ENCODE measurements at places on chromosomes 7 and 10. TPM values are rescaled to one million over a fixed set of nuclear protein-coding genes. Genes with fewer than 3 reads are reported as not detected.

DNA sequence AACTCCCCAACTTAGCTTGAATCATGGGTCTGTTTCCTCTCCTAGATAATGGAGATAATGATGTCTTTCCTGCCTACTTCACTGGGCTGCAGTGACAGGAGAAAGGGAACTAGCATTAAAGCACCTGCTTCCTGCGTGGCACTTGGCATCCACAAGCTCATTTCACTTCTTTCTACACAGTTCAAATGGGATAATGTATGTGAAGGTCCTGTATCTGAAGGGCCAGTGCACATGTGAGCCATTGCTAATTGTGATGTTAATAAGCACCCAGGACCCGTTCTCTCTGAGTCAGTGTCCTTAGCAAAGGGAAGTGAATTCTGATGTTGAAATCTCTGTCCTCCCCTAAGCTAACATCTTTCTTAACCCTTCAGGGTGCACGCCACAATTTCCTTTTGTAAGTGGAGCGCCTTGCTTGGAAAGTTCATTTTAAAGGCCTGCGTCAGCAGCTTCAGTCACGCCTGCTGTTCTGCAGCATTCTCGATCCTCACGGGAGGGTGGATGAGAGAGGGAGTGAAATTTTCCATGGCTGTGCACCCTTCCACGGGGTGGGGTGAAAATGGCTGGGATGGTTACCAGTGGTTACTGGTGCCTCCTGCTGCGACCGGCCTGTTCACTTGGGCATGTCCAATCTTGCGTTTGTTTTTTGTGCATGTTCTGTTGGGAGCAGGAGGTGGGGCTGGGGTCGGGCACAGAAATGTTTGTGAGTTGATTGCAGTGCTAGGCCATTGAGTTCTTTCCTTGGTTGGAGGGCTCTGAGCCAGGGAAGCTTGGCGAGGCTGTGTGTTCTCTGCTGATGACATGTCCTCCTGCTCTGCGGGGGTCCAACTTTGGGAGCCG lies 59.2 kb downstream of the HK1 start:
- no peaks in the 10 kb centered on the region for H3K36me3 ChIP-seq
- peak overlapping the region; percentile 82 for H3K27ac ChIP-seq
- no peaks in the 10 kb centered on the region for H3K27me3 ChIP-seq
- peak overlapping the region; percentile 32 for H3K4me3 ChIP-seq
- DNase-seq = no peak
- H3K4me1 ChIP-seq = peaks cover 52% of the 10 kb centered on the region

The C10orf143 gene
- total RNA-seq = 2.9 TPM

- peaks cover 48% of the 10 kb centered on the region for H3K27me3 ChIP-seq
- H3K27ac ChIP-seq = no peak overlapping the region
- no peaks in the 10 kb centered on the region for H3K4me1 ChIP-seq
- no peak overlapping the region for H3K4me3 ChIP-seq
These were observed 40.5 kb downstream of the ST8SIA6 start for GRCh38 chr10:17413876-17414275.

The VWA2 gene
- not detected for total RNA-seq

DNA sequence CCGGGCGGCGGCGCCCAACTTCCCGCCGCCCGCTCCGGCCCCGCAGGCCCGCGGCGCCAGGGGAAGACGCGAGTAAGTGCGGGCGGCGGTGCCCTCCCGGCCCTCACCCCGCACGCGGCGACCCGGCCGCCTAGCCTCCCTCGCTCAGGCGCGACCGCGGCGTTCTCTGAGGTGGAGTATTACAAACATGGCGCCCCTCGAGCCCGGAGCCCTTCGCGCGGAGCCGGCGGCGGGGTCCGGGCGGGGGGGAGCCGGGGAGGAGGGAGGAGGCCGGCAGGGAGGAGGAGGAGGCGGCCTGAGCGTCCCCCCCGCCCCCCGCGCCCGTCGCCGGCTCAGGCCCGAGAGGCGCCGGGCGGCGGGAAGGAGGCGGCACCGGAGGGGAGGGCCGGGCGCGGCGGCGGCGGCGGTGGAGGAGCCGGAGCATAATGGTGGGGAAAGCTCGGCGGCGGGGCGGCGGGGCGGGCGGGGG lies at the start of gene ZMYND11:
Gene ZMYND11, plus strand, starts transcription at position 324 of the 469 bp plus-strand sequence. CDS start 44,558 bp downstream, outside the sequence.
- peak within 1 kb of the TSS; percentile 89 for H3K27ac ChIP-seq
- H3K4me3 ChIP-seq = peak within 1 kb of the TSS; percentile 83
- H3K4me1 ChIP-seq = peaks cover 44% of the 10 kb centered on the region
- DNase-seq = peak; percentile 90
- no peaks in the 10 kb centered on the region for H3K27me3 ChIP-seq

- H3K36me3 ChIP-seq = no peaks in the 10 kb centered on the region
- DNase-seq = no peak
- no peak overlapping the region for H3K4me3 ChIP-seq
- H3K4me1 ChIP-seq = no peaks in the 10 kb centered on the region
- H3K27me3 ChIP-seq = peaks cover 2% of the 10 kb centered on the region
These were observed 15.0 kb upstream of the STEAP4 start for GRCh38 chr7:88321694-88322093.

DNA sequence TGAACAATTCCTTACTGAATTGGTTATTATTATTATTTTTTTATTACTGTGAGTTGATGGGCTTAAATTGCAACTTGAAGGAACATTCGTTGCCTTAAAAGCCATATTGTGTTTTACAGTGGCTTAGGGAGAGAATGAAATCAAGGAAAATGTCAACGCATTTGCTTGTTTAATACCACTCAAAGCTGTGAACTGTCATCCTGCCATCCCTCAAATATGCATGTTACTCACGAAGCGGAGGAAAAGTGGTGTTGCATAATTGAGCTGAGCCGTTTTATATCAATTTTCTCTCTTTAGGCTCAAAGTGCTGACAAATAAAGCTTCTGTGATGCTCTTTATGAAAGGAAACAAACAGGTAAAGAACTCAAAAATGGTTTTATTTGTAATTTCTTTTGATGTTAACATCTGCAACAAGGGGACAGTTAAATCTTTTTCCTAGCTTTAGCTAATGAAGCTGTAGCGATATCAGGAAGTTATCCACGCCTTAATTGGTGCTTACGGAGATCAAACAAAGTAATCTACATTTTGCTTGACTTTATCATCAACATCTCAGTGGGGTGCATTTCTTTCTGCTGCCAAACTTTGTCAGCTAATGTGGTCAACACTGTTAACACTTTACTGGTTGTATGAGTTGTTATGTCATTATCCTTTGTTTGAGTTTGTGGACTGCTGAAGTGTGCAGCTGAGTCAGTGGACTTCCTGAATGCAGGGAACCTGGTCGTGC lies 33.1 kb downstream of the GLRX3 start:
- H3K36me3 ChIP-seq = peaks cover 33% of the 10 kb centered on the region
- no peak overlapping the region for H3K4me3 ChIP-seq
- DNase-seq = no peak
- no peaks in the 10 kb centered on the region for H3K4me1 ChIP-seq

The AGBL3 gene
- 1.2 TPM for total RNA-seq

DNA sequence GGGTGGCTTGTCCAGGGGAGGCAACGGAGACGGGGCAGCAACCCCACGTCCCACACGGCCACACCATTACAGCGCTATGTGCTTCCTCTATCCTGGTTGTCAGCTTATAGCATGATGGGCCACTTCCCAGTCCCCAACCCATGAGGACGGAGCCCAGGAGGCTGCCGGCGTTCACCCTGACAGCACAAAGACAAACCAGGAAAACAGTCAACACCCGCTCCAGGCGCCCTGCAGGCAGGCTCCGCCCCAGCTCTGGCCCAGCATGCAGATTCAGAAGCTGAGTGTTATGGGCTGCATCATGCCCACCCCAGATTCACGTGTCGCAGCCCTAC lies 14.8 kb downstream of the WDR86 start:
- DNase-seq = no peak
- peaks cover 9% of the 10 kb centered on the region for H3K4me1 ChIP-seq
- no peak overlapping the region for H3K4me3 ChIP-seq
- peaks cover 24% of the 10 kb centered on the region for H3K27me3 ChIP-seq
- no peaks in the 10 kb centered on the region for H3K36me3 ChIP-seq

The SEM1 gene
- 46.5 TPM for total RNA-seq

DNA sequence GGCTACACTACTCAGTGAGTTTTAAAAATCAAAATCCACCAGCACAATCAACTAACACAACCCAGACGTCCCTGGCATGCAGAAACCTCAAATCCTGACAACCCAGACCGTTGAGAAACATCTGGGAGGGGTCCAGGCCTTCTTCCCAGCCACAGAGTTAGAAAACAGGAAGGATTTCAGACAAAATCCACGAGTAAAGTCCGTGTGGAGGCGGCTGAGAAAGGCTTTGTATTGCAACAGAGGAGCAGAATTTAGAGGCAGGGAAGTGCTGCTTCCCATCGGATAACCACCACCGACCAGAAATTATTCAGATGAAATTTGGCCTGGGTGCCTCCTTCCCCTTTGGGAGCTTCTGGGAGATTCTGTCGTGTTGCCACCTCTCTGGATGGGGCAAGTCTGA lies 61.5 kb downstream of the TNS3 start:
- peaks cover 27% of the 10 kb centered on the region for H3K4me1 ChIP-seq
- peaks cover 35% of the 10 kb centered on the region for H3K36me3 ChIP-seq
- H3K4me3 ChIP-seq = peak overlapping the region; percentile 7
- peak overlapping the region; percentile 86 for H3K27ac ChIP-seq
- H3K27me3 ChIP-seq = no peaks in the 10 kb centered on the region

DNA sequence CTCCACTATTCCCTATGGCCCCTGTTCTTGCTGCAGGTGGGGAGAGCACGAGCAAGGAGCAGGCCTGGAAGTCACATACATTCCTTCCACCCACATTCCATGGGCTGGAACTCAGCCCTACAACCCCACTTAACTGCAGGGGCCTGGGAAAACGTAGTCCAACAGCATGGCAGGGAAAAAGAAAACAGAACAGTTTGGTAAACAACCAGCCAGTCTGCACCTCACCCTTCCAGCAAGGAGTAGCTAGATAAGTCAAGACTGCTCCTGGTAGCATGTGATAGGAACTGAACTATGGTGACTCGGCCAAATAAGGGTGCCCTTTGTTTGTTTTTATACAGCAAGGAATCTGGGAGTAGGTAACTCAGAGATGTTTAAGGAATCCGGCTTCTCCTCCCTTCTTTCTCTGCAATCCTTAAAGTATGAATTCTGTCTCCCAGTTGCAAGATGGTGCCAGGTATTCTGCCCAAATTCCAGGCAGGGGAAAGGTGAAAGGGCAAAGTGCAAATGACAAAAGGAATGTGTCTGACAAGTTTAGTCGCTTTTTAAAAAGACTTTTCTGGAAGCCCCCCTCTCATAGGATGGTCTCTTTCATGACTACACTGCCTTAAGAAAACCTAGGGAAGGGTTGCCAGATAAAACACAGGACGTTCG lies 311.7 kb upstream of the NEBL start:
- peaks cover 36% of the 10 kb centered on the region for H3K27me3 ChIP-seq
- H3K4me1 ChIP-seq = no peaks in the 10 kb centered on the region
- no peak overlapping the region for H3K4me3 ChIP-seq
- H3K36me3 ChIP-seq = no peaks in the 10 kb centered on the region

The GALNT17 gene
- 1.4 TPM for total RNA-seq

GRCh38 chr7:7344583-7344982 lies 162.2 kb downstream of the C1GALT1 start:
- H3K4me1 ChIP-seq = peaks cover 5% of the 10 kb centered on the region
- no peaks in the 10 kb centered on the region for H3K36me3 ChIP-seq
- DNase-seq = no peak
- peaks cover 38% of the 10 kb centered on the region for H3K27me3 ChIP-seq

GRCh38 chr7:158617737-158618128 lies 30.1 kb upstream of the PTPRN2 start:
- H3K4me3 ChIP-seq = no peak overlapping the region
- H3K27ac ChIP-seq = peak overlapping the region; percentile 16
- H3K27me3 ChIP-seq = no peaks in the 10 kb centered on the region
- H3K4me1 ChIP-seq = peaks cover 20% of the 10 kb centered on the region
- DNase-seq = no peak

DNA sequence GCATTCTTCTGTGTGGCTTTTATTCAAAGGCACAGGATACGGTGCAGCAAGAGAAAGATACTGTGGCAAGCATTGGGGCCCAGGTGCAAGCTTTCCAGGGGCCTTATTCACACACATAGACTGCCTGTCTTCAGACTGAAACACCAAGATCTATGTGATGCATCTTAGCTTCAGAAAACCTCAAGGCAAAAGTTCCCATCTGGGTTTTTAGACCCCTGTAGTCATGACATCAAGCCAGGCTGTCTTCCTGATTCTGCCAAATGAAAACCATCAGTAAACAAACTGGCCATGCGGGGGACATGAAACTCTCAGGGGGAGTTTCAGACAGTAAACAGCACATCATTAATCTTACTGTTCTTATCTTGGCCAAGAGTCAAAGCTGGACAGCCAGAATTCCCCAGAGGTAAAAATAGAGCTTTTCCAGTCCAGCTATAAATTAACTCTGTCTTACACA lies 9.8 kb downstream of the AGBL3 start:
- peaks cover 14% of the 10 kb centered on the region for H3K4me1 ChIP-seq
- H3K27me3 ChIP-seq = no peaks in the 10 kb centered on the region
- H3K27ac ChIP-seq = no peak overlapping the region
- no peak for DNase-seq
- peaks cover 15% of the 10 kb centered on the region for H3K36me3 ChIP-seq
